Stimulated activated CD8-positive, alpha-beta memory T cell treated with anti-CD3 and anti-CD28 coated beads, Interleukin-12 subunit alpha, Interleukin-12 subunit beta, amount 100 ng/mL, for 4 hours (primary cell): ENCODE measurements at places on chromosomes 12 and 14.

GRCh38 chr14:36222952-36223468 lies 46.5 kb upstream of the PTCSC3 start:
- no peak for DNase-seq

DNA sequence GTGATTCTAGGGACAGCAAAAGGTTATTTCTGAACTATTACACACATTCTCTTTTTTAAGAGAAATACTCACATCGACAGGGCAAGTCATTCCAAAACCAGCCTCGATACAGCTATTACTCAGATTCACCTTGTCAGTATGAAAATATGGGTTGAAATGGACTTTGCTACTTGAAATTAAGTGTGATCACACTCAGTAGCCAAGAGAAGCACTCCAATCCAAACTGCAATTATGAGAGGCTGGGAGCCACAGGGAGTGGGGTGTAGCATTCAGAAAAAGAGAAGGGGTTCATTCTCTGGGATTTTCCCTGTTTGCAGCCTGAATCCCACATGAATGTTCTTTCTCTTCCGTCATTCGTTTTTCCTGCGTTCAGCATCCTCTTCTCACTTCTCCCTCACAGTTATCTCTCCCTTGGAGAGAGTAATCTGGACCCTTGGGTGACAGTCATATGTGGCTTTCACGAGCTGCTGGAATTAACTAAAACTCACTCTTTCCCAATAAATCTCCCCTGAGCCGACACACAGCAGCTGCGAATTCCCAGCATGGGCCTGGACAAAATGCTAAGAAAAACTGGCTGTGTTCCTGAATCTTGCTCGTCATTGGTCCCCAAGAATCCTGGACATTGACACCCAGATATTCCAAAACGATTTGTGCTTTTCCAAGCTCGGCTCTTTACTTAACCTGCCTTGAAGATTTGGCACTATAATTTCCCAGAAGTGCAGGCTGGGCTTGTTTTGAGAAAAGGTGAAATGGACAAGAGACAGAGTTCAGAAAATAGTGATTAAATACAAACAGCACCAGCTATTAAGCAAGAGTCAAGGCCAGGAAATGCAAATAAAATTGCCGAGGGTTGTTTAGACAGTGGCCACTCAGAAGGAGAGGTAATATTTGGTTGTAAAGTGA lies 199.5 kb upstream of the PLEKHG7 start:
- no peak for DNase-seq

DNA sequence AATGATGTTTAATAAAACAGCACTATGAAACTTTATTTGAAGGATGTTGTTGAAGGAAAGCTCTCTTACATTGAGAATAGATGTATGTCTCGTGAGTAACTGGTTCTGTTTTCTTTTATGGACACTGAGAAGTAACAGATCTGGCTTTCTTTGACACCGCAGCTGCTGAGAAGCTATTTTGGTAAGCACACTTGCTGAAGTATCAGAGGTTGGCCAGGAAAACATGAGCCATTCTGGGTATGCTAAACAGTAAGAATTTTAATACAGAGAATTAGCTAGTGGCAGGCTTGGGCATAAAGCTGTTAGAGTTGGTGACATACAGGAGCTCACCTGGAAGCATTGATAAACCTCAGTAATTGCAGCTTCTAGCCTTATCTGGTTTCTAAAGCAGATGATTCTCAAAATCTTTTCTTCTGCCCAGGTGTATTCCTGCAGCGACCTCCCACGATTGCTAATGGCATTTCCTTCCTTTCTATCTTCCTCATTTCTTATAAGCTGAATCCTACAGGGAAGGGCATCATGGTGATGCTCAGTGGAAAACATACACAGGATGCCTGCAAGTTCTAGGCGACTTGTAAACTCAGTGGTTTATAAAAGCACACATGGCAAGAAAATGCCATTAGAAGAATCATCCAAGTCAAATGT lies 291.6 kb upstream of the SLC16A7 start:
- DNase-seq: no peak

DNA sequence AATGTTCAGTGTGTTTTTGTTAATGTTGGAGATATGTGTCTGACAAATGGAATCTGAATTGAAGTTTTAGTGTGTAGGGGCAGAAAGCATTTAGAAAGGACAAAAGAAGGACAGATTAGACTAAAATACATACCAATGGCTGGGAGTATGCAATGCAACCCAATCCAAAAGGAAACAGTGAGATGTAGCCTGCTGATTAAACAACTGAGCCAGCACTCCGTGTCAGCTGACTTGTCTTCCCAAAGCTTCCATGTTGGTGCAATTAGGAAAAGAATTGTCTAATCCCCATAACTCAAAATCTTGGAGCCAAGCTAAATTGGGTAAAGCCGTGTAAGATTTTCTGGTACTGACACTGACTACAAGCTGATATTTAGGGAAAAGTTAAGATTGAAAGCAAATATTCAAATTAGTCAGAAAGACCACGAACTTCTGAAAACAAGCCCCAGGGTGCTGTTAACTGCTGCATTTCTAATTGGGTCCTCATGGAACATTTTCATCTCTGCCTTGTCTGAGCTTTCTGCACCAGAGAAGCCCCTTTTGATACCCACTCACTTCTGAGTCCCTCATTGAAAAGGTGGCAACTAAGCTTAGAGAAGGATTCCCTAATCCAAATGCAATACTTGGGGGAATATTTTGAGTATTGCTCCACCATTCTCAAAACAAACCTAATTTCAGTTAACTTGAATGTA lies 109.1 kb downstream of the DAD1 start:
- DNase-seq: no peak

DNA sequence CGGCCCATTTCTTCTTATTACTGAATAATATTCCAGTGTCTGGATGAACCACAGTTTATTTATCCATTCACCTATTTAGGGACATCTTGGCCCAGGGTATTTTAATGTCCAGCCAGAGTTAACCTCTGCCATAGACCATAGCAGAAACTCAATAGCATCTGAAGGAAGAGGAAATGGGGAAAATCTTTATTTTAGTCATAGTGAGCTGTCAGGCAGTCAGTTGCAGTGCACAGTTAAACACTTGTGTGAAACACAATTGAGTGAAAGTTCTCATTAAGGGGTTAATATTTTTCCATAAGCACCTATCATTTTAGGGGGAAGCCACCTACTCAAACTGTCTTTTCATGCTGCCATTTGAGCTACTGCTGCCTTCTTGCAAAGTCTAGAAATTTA lies 197.3 kb upstream of the PPFIA2 start:
- no peak for DNase-seq

- DNase-seq: no peak
Observed at GRCh38 chr12:123078120-123078465, 72.8 kb downstream of the PITPNM2 start.
